ENCODE measurements at places on chromosomes 2 and 18.

- no peak for DNase-seq
These were observed 7.3 kb downstream of the IL1A start for GRCh38 chr2:112777036-112777435.

DNA sequence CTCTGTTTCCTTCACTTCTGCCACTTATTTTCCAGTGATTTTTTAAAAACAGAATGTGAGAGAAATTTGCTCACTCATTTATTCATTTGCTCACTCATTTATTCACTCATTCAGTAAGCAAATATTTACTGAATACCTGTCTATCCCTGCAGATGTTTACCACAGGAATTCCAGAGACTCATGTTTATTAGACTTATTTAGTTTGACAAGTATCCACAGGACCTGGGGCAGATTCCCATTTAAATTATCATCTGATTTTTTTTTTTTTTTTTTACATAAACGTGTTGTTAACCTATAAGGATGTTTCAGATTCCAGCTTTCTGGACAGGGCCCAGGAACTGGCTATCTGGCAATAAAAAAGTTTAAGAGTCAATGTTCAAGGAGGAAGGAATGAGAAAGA lies 175.1 kb upstream of the ERBB4 start:
- DNase-seq: no peak

DNA sequence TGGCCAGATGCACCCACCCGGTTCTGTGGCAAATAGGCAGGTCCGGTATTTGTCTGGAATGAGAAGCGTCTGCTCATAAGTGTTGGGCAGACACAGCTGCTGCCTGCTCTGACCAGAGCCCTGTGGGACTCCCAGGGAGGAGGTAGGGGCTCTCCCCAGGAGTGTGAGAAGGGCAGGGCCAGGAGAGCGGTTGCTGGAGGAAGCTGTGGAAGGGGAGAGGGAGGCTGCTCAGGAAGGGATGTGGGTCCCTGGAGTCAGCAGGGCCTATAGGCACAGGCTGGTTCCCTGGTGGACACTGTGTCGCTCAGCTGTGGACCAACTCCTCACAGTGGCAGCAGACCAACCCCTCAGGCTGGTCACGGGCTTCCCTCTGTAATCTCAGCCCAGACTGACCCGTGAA lies 109.2 kb downstream of the DYSF start:
- no peak for DNase-seq

- DNase-seq: no peak
These were observed 16.0 kb upstream of the TMEM37 start for GRCh38 chr2:119415630-119416029.

- DNase-seq: no peak
These were observed 1101.4 kb downstream of the CBLN2 start for GRCh38 chr18:71442731-71443141.

Data from CD4-positive, alpha-beta T cell treated with Interleukin-1 beta for 1 hour (primary cell).